WTC11 (cell line): ENCODE measurements at places on chromosomes 1 and 21. TPM values are rescaled to one million over a fixed set of nuclear protein-coding genes. Genes with fewer than 3 reads are reported as not detected.

- no peak for DNase-seq
Measured at GRCh38 chr21:15788847-15789523, 59.2 kb downstream of the USP25 start.

GRCh38 chr1:15272009-15272781, 25.2 kb downstream of the FHAD1 start:
- DNase-seq = peak; percentile 69

GRCh38 chr1:43541141-43541540, 10.5 kb downstream of the PTPRF start:
- no peak for DNase-seq

DNA sequence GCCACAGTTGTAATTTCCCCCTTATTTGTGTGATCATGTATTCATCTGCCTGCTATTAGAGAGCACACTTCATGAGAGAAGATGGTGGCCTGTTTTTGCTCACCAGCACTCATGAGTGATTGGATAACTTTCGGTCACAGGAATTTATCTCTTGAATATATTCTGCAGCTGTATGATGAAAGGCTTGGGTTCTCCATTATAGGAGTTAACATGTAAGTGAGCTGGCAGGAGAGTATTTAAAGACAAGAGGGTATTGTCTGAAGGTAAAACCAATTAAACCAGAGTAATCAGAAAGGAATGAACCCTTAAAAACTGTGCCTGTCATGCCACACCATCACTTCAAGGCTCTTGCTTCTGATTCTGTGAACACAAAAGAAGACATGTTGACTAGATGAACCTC, 574.9 kb upstream of the CAMK1G start:
- DNase-seq = no peak

SPRR3 gene
- not detected in 3 replicates for total RNA-seq

- DNase-seq = no peak
Measured at GRCh38 chr1:177024623-177025022, 139.9 kb downstream of the ASTN1 start.

DNA sequence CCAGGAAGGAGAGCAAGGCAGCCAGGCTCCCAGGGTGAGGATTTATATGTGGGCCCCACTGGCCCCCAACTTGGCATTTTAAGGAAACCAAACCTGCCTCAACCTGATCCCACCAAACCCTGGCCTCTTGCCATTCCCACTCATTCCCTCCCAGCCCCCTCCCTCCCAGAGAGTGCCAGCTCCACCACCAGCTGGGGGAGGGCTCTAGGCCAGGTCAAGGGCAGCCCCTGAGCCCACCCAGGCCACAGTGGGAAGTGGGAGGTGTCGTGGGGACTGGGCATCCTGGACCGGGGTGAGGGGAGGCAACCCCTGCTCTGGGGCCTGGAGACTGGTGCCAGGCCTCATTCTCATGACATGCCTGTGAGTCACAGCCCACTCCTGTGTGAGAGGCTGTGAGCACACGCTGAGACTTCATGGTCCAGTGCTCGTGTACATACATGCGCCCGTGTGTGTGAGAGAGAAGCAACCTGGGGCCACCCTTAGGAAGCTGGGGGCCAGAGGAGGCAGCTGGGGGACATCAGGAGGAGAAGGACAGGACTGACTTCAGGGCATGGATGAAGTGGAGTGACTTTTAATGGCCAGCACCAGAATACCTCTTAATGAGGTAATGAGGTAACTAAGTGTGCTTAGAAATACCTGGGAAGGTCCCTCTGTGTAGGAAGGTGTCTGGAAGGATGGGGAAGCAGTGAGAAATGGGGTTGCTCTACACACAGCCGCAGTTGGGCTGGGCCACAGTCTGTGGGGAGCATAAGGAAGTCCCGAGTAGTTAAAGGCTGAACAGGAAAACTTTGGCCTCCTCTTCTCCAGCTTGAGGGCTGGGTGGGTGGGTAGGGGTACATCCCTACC, at the start of gene S100A2:
TSS of gene S100A2 (minus strand) at position 316 of the 846 bp plus-strand sequence. CDS start 1,967 bp downstream, outside the sequence.
- no peak for DNase-seq

- no peak for DNase-seq
Measured at GRCh38 chr1:93554883-93555872, 107.3 kb downstream of the FNBP1L start.

SERTAD4 gene
- total RNA-seq = 2.7 to 4.6 TPM (median 2.8 TPM) in 3 replicates

GRCh38 chr21:34183331-34183928, 110.1 kb downstream of the MRPS6 start:
- no peak for DNase-seq

DNA sequence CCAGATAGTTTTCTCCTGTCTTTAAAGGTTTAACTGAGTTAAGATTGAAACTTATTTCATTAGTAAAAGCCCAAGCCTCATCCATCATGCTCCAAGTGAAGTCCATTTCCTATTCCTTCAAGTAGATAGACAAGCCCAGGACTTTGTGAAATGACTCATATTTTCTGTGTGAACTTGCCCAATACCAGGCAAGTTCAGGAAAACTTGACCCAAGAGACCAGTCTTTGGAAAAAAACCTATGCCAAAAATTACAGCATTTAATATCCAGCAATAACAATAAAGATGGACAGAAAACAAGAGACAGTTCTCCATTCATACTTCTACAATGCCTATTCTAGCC, 405 bp upstream of the RAB29 start:
- DNase-seq = no peak

GRCh38 chr1:82181846-82182245, 381.1 kb downstream of the ADGRL2 start:
- no peak for DNase-seq

MYOC gene
- total RNA-seq = not detected in 3 replicates

GRCh38 chr1:154348429-154349076, 23.2 kb downstream of the ATP8B2 start:
- DNase-seq = no peak

DNA sequence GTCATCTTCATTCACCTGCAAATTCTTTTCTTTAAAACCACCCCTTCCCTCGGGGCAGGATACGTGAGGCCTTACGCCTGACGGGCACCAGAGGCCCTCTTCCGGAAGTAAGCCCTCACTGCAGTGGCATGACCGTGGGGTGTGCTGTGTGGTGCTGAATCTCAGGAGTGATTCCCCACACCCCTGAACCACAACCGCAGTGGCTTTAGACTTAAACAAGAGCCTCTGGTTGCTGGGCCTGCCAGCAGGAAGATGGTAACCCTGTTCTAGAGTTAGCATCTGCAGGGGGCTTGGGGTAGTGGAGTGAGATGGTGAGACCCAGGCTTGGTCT, 12.1 kb downstream of the BSND start:
- no peak for DNase-seq

PLA2G2D gene
- total RNA-seq = not detected in 3 replicates

DNA sequence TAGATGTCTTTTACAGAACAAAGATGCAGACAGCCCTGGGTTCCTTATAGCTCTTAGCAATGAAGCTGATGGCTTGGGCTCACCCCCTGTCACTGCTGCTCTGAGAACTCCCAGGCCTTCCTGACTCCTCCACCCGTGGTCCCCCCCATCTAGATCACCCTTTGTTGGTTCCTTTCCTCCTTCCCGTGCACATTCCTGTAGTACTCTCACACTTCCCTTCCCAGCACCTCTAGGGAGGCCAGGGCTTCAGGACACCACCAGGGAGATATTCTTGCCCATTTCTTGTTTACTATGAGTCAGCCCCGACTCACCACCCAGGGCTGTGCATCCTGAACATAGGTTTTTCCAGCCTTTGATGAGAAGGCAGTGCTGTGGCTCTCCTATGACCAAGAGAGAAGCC, 14.4 kb upstream of the NOS1AP start:
- no peak for DNase-seq

- no peak for DNase-seq
Measured at GRCh38 chr1:193418745-193419058, 232.3 kb upstream of the B3GALT2 start.

- no peak for DNase-seq
Measured at GRCh38 chr1:61175976-61176375, 93.6 kb downstream of the NFIA start.

DNA sequence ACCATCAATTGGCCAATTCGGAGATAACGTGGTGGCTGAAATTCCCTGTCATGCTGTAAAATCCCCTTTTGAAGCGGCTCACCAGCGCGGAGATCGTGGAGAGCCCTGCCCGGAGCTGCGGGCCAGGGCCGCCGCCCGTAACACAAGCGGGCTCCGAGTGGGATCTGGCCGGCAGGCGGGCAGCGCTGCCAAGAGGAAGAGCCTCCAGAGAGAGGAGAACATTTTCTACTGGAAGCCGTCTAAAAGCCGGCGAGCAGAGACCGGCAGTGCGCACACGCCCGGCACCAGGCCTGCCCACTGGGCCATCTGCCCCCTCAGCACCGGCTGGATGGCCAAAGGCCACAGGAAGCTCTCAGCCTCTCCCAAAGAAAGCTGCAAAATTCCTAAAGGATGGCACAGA, 15.5 kb downstream of the SSBP3 start:
- DNase-seq = no peak

- DNase-seq = no peak
Measured at GRCh38 chr21:40575976-40576375, 271.0 kb downstream of the DSCAM start.

LCE1B gene
- not detected in 3 replicates for total RNA-seq

DNA sequence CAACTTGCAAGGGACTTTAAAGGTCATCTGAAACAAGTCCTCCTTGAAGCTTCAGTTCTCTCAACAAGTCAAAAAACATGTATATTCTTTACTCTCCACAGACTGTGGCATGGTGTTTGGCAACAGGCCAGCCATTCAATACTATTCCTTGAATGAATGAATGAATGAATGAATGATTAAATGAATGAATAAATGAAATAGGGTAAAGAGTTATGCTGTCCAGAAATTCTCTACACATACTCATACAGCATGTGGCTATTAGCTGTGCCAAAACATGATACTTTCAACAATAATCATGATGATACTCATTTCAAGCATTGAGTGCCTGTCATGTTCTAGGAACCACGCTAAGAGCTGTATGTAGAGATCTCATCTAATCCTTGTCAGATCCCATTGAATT, 356.1 kb downstream of the BARHL2 start:
- no peak for DNase-seq

- no peak for DNase-seq
Measured at GRCh38 chr1:26581287-26581651, 51.7 kb downstream of the RPS6KA1 start.

AKR7A3 gene
- 1.3 to 1.5 TPM (median 1.5 TPM) in 3 replicates for total RNA-seq
